Upper lobe of left lung (tissue), 6 donors: ENCODE measurements at places on chromosomes 5 and 9. TPM values are rescaled to one million over a fixed set of nuclear protein-coding genes. Genes with fewer than 3 reads are reported as not detected.

Gene SLC4A9
- total RNA-seq: not detected

DNA sequence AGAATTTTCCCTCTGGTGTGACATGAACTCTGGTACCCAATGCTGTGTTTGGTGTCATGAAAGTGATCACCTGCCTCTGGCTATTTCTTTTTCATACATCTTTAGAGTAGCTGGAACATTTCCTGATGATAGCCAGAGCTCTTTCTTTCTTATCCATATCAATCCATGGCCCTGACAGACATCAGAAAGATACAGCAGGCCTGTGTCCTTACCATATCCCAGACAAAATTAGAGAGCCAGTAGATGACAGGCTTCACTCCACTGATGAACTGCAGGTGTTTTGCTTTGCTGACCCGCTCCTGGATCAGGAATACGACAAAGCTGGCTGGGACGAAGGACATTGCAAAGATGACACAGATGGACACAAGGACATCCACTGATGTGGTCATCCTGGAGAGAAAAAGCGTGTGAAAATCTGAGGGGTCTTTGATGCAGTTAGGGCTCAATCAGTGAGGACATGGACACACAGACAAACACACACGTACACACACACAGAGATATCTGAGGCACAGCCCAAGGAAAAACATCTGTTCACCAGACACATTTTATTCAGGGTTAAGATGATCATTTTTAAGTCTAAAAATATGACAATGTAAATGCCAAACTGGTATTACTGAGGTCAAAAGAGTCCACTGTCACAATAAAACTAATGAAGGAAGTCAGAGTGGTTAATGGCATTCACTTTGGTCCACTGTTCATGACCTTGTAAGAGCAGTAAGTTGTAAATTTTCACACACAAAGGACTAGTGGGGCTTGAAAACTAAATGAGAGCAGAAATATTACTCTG, 34.5 kb downstream of the NIPSNAP3B start:
- H3K4me1 ChIP-seq: peaks cover 6% of the 10 kb centered on the region
- no peak overlapping the region for H3K4me3 ChIP-seq
- H3K27me3 ChIP-seq: no peaks in the 10 kb centered on the region
- no peak for DNase-seq

DNA sequence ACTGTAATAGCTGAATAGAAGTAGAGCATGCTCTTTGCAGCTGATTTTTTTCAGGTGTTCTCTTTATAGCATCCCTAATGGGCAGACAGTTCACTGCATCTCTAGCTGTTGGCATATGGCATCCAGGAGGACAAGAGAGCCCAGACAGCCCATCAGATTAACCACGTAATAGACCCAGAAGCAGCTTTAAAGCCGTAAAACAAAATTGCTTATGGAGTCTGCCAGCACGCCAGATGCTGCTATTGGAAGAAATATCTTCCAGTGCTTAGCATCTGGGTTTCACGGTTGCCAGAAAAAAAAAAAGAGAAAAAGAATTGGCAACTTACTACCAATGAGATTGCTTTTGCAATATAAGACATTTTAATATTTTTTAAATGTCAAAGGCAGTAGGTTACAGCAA, 869.4 kb upstream of the NUDT12 start:
- H3K27ac ChIP-seq: no peak overlapping the region
- no peak overlapping the region for H3K4me3 ChIP-seq
- H3K4me1 ChIP-seq: no peaks in the 10 kb centered on the region
- DNase-seq: no peak

Gene TAF11L10
- total RNA-seq: not detected

Gene AHRR
- 1.3 TPM for total RNA-seq

GRCh38 chr9:129319076-129319937, 141.2 kb upstream of the IER5L start:
- H3K27me3 ChIP-seq: no peaks in the 10 kb centered on the region
- no peak for DNase-seq
- H3K4me1 ChIP-seq: peaks cover 35% of the 10 kb centered on the region
- H3K4me3 ChIP-seq: no peak overlapping the region
- no peaks in the 10 kb centered on the region for H3K36me3 ChIP-seq
- H3K27ac ChIP-seq: peak overlapping the region; percentile 87

DNA sequence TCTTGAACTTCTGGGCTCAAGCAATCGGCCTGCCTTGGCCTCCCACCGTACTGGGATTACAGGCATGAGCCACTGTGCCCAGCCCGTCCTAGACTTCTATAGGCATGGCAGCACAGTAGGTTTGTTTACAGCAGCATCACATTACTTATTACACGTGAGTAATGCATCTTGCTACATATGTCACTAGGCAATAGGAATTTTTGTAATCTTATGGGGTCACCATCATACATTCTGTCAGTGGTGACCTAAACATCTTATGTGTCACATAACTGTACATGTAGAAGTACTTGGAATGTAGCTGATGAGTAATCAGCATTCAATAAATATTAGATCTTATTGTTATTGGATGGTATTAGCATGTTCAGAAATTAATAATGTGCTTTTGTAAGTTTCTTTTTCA, 22.9 kb upstream of the ABCA1 start:
- H3K36me3 ChIP-seq: no peaks in the 10 kb centered on the region
- no peak overlapping the region for H3K4me3 ChIP-seq
- no peaks in the 10 kb centered on the region for H3K27me3 ChIP-seq
- H3K27ac ChIP-seq: no peak overlapping the region

GRCh38 chr9:38360839-38361472, 31.5 kb upstream of the ALDH1B1 start:
- DNase-seq: no peak
- no peak overlapping the region for H3K27ac ChIP-seq
- H3K4me1 ChIP-seq: peaks cover 4% of the 10 kb centered on the region
- H3K4me3 ChIP-seq: no peak overlapping the region

DNA sequence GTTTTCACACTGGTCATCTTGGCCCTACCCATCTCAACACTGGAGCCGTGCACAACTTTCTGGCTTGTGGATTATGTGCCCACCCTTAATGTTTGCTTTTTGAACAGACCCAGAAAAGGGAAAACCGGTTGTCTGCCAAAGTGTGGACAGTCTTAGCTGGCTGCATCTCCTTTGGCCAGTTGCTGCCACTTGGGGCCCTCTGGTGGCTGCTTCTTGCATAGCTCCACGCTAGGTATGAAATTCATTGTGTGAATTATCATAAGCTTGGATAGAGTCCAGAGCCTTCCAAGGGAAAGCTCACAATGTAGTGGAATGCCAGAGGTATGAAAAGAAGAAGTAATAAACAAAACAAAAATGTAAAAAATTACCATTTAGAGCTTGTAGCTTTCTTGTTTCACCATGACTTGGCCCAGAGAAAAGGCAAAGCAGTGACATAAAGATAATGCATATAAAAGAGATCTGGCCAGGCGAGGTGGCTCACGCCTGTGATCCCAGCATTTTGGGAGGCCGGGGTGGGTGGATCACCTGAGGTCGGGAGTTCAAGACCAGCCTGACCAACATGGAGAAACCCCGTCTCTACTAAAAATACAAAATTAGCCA, 12.5 kb upstream of the SLC36A3 start:
- H3K27ac ChIP-seq: no peak overlapping the region
- H3K27me3 ChIP-seq: no peaks in the 10 kb centered on the region
- H3K4me1 ChIP-seq: no peaks in the 10 kb centered on the region
- no peak for DNase-seq
- no peaks in the 10 kb centered on the region for H3K36me3 ChIP-seq
